NAMALWA (cell line): ENCODE measurements at places on chromosomes 4 and X.

DNA sequence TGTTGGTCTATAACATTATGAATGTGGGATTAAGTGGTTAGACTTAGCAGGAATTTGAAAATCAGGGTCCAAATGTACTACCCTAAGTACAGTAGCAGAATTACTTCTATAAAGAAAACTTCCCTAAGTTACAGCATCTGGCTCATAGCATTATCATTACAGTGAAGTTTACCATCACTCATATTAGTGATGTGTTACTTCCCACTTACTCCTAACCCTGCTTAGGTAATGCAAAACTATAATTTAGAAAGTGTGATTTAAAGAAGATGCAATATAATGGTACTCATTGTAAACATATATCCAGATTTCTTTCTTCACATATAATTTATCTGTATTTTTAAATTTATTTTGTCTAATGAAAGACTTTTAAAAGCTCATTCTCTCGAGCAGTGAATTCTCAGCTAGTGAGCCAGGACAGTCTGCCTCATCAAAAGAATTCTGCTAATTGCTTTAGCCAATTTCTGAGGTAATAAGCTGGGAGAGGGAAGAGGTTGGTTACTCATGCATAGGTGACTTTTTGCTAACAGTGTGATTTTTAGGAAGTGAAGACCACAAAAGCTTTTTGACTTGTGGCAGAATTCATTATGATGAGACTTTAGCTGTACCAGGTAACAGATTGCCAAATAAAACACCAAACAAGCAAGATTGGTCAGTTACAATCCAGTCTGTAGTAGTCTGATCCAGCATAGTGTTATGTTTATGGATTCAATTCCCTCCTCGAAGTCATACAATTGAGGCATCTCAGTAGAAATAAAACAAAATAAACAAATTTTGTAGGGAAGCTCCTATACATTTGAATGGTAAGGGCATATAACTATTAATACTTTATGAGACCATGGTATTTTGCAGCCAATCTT, 21.0 kb downstream of the PLS3 start:
- DNase-seq: no peak

DNA sequence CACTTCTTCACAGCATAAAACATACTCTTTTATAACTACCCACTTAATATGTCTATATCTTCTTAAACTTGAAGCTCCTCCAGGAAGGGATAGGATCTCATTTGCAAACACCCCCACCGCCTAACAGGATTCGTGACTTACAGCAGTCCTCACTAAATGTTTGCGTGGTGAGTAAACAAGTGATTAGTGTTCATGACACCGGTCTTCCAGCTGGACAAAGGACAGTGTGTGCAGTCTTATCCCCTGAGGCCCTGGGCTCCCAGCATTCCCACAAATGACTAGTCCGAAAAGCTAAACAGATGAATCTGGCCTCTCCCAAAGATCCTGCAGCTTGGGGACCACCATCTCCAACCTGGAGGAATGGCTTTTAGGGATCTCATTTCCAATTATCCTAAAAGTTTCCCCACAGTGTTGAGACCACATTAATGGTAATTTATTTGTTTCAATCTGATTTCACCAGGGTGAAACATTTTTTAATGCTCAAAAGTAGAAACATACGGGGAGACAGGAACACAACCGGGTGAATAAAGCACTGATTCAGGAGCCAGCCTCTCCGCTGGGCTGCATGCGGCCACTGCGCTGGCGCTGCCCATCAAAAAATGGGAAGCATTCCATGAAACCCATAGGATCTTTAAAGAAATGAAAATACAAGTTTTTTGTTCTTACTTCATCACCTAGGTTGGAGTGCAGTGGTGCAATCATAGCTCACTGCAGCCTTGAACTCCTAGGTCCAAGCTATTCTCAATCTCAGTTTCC, 69.2 kb downstream of the HADH start:
- DNase-seq: no peak

DNA sequence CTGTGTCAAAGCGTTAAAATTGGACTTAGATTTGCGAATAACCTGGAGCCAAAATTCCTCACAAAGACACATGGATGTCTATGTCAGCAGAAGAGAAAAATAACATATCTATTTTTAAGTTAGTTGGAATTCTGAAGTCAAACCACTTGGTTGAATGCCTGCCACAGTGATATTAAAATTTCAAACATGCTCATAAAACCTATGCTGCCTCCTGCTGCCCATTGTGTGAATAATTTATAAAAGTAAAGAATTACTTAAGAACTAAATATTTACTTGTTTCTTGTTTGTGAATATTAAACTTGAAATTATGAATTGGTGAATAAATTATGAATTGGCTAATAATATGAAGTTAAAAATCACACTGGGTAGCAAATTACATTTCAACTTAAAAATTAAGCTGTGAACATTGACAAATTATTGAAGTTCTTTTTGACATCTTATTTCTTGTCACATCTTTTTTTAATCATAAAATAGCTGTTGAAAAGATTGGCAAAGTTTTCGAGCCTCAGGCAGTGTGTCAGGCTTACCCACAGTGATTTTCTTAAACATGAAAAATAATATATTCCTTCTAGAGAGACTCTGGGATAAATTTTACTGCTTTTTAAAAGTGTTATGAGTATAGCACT, 35.4 kb downstream of the FABP2 start:
- DNase-seq: peak; percentile 73

DNA sequence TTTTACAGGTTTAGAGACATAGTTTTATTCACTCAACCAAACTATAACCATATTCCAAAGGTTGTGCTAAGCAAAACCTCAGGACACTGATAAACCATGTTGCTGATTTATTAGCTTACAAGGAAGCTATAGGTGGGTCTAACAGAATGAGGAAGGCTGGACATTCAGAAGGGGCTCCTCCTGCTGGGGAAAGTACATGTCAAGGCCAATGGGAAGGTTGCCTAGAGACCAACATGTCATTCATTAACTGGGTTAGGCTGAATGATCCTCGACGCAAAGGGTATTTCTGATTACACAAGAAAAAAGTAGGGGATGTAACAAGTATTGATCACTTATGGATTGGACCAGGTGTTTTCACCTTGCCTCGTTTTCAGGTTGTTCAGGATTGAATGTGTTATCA, 30.3 kb downstream of the SLC10A6 start:
- DNase-seq: no peak

DNA sequence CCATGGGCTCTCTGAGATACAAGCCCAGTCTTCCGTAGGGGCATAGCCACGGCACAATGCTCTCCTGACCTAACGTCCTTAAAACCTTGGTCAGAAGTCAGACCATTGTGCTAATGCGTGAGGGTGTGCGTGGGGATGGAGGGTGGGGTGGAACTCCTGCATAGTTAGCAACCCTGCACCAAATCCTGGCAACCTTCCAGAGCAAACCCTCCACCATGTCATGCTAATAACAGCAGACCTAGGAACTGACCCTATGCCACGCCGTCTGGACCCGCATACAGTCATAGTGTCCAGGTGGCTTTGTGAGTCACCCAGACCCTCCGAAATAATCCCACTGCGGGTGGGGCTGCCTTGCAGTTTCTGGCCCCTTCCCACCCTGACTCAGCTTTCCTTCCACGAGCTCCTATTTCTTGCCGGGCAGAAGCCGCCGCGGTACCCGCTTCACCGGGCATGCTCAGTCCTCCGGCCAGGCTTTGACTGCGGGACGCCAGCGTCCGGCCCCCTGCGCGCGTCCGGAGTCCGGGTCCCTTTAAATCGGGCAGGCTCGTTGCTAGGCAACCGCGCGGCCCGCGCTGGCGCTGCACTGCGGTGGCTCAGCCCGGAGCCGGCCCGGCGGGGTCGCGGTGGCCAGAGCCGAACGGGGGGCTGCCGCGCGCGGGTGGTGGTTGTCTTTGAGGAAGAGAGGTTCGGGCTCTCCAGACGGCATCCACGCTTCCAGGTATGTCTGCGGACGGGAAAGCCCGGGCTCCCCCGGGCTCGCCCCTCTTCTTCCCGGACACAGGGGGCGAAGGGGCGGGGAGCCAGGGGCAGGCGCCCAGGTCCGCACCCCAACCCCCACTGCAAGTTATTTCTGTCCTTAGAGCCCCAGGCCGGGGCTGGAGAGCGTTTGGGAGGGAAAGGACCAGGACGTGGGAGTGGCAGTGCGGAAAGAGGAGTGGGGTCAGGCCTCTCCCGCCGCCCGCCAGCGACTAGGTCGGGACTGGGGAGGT, at the start of gene CCDC160:
CCDC160 (plus strand) TSS at position 557 of the 989 bp plus-strand sequence. CDS start 7,619 bp downstream, outside the sequence.
- DNase-seq: no peak

- DNase-seq: no peak
Measured at GRCh38 chr4:184558996-184559395, 84.6 kb upstream of the IRF2 start.

DNA sequence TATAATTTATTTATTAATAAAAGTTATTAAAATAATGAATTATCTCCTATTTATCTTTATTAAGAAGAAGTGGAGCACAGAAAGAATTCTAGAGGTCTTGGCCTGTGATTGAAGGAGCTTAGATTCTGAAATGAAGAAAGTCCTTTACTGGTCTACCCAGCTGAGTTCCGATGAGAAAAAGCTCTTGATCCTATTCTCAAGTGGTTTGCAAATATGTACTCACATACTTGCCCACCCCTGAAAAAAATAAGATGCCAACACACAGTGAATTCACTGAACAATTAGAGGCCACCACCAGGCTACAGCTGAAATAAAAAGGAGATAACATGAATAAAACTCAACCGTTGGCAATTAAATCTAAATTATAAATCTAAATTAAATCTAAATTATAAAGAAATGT, 253.4 kb downstream of the MAPK10 start:
- DNase-seq: no peak

DNA sequence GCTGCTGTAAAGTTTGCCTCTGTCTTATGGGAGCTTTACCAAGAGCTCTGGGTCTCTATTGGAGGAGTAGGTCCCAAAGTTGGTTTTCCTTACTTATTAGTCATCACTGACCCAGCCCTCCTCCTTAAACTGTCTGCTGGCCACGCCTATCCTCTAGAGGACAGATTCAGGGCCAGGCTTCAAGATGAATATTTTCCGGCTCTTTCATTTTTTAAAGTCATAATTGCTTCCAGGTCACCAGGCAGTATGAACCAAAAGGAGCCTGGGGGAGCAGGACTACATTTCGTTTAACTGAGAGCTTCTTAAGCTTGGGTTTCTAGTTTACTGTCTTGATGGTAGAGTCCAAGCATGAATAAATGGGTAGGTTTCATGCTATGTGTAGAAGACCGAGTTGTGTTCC, 13.7 kb downstream of the BCORL1 start:
- no peak for DNase-seq

DNA sequence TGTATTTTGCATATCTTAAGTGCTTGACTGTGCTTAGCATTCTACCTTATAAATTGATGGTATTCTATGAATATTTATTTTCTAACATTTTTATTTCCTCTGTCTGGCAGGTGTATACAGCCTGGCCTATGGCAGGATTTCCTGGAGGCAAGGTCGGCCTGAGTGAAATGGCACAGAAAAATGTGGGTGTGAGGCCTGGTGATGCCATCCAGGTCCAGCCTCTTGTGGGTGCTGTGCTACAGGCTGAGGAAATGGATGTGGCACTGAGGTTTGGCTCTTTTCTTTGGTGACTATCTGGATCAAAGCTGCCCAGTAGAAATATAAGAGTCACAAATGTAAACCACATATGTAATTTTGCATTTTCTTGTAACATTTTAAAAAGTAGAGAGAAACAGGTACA, 6.5 kb upstream of the NUDT6 start:
- DNase-seq: no peak

DNA sequence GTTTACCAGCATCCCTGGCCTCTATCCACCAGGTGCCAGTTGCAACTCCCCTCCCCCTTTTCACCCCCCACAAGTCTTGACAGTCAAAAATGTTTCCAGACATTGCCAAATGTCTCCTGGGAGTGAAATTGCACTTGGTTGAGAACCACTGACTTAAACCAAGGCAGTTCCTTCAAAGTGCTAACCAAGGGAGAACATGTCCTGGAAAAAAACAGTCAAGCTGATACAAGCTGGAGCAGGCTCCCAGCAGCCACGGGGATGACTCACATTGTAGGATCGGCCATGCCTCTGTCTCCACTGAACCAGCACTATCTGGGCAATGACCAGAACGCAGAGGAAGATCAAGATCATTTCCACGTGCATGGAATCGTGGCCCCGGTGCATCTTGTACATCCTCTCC, 11.4 kb downstream of the RNF175 start:
- no peak for DNase-seq

DNA sequence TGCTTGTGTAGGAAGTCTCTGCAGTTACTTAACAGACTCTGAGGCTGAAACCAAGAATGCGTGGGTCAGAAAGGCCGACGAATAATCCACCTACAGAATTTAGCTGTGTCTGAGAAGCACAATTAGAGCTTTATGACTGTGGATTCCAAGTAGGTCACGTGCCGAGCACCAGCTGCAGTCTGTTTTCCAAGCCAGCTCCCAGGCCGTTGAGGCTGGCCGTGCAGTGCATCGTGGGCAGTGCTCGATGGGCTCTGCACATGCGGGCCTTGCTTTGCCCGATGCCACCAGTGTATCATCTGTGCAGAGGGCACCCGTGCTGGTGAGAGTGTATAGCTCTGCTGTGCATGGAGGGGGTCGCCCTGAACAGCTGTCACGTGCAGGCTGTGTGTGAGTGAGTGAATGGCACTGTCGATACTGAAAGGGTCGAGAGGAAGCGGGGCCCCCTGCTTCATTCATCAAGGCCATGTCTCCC, 67.5 kb upstream of the CLDN34 start:
- no peak for DNase-seq

- DNase-seq: peak; percentile 52
Measured at GRCh38 chrX:43349363-43349762, 306.7 kb upstream of the MAOA start.

- no peak for DNase-seq
Measured at GRCh38 chrX:1591863-1592469, 562 bp downstream of the AKAP17A start.

GRCh38 chr4:122876456-122876855, 45.9 kb downstream of the NUDT6 start:
- no peak for DNase-seq

DNA sequence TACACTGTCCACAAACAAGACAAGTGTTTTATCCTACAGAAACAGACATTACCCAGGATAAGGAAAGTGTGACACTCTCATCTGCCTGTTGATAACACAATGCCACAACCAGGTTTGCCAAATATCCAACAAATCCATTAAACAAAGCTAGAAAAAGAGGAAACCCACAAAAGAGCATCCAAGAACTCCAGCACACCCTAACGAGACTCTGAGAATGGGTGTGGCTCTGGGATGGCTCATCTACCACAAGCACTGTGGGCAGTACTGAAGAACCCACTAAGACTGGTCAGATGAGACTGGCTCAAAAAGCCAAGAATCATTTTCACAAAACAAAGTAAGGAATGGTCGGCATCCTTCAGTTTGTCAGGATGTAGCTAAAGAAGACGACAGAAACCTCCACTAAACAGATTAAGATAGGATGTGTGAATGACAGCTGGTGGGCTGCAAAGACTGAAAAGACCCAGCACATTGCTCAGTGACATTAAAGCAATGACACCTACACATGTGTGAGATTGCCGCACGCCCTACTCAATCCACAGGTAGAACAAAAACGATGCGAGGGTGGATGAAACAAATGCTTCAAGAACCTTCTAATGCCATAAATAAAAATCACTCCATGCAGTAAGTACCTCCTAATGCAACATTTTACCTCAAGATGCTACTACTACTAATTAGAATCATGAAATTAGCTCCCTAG, 14.7 kb downstream of the ATP8A1 start:
- peak; percentile 26 for DNase-seq
